CMK (cell line): ENCODE measurements at places on chromosomes 6 and 20.

DNA sequence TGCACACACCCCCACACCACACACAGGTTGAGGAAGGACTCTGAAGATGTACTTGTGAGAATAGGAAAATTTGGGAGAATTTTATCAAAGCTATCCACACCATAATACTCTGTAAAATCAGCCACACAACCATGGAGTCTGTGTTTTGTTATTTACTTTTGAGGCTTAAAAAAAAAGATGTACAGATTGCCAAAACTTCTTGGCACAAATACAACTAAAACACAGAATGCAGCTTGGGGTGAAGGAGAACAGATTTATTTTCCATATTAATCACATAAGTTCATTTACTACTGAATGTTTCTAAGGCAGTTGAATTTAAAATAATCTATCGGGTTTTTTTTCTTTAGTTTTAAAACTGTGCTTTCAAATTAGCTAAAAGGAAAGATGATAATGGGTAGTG is 32.8 kb upstream of the KCNQ5 start:
- DNase-seq, result no peak

DNA sequence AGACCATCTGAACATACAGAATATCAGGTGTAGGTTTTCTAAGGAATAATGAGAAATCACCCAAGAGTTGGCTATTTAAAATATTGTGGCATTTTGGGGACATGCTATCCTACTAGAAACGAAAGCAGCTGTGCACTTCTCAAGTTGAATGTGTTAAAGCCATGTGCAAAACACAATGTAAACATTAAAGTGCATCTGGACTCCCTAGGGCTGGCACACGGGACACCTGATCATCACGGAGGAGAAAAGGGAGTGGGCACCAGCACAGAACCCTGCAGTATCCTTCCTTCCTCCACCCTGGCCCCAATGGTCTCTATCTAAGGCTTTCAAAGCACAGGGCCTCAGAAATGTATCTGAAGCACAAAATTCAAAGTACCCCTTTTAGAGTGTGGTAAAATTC is 94.3 kb downstream of the INSM1 start:
- DNase-seq, result no peak

- no peak for DNase-seq
Measured at GRCh38 chr6:57307850-57308249, 9.6 kb upstream of the PRIM2 start.

DNA sequence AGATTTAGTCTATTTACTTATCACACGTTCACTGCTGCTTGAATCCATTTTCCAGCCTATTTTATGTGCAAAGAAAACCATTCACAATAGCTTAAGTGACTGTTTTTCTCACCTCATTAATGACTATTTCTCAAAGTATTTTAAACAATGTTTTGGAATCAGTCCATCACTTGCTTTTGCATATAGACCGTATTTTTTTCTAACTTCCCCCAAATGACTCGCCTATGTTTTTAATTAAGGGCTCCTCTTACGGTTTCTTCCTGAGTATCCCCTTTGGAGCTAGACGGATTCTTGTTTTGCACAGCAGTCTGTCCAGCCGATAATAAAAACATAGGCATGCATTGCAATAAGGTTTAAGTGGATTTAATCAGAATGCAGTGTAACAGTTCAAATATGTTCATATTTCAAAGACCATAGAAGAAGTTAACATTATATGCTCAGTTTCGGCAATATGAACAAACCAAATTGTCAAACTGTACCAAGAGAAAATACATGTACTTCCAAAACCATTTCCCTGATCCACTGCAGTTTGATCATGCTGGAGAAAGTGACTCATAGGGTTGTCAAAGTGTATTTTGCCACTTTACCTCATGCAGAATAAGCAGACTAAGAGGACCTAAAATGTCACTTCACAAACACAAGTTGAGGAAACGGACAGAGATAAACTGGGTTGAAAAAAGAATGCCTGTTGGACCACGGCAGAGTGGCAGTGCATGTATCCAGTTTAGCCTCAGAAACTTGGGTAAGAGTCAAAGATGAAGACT is 66.4 kb downstream of the HMGN3 start:
- DNase-seq, result no peak

GRCh38 chr6:108622641-108623298 is 62.1 kb downstream of the FOXO3 start:
- no peak for DNase-seq
